Stimulated activated CD8-positive, alpha-beta memory T cell treated with anti-CD3 and anti-CD28 coated beads, Interleukin-7, amount 100 ng/mL, for 1 hour (primary cell): ENCODE measurements at places on chromosomes 2 and 18.

- DNase-seq: no peak
Measured at GRCh38 chr2:39160982-39161381, 40.1 kb upstream of the SOS1 start.

DNA sequence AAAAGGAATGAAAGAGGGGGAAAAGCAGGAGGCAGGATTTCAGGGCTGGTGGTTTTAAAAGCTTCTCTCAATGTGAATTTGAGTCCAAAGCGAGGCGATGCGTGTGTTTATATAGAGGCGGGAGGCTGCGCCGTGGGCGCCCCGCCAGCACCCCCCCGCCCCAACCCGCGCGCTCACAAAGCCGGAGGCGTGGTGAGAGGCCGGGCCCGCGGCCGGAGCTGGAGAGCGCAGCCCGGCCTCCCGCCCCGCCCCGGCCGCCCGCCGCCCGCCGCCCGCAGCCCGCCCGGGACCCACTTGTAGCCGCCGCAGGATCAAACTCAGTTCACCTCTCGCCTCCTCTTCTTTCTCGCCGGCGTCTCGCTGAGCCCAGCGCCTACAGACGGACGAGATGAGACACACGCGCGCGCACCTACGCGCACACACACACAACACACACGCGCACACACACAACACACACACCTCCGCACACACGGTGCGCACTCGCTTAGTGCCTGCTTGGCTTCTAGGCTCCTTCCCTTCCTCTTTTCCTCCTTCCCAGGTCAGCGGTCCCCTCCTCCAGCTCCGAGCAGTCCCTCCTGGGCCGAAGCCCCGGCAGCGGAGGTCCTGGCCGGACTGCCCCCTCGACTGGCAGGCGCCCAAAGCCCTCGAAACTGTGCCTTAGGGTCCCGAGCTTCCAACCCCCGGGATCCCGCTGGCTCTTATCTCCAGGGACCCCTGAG lies 1.3 kb upstream of the CYP26B1 start:
- no peak for DNase-seq

GRCh38 chr2:189372688-189373257 lies 68.5 kb upstream of the WDR75 start:
- no peak for DNase-seq

- DNase-seq: no peak
Measured at GRCh38 chr2:199419428-199419827, 38.3 kb downstream of the SATB2 start.

DNA sequence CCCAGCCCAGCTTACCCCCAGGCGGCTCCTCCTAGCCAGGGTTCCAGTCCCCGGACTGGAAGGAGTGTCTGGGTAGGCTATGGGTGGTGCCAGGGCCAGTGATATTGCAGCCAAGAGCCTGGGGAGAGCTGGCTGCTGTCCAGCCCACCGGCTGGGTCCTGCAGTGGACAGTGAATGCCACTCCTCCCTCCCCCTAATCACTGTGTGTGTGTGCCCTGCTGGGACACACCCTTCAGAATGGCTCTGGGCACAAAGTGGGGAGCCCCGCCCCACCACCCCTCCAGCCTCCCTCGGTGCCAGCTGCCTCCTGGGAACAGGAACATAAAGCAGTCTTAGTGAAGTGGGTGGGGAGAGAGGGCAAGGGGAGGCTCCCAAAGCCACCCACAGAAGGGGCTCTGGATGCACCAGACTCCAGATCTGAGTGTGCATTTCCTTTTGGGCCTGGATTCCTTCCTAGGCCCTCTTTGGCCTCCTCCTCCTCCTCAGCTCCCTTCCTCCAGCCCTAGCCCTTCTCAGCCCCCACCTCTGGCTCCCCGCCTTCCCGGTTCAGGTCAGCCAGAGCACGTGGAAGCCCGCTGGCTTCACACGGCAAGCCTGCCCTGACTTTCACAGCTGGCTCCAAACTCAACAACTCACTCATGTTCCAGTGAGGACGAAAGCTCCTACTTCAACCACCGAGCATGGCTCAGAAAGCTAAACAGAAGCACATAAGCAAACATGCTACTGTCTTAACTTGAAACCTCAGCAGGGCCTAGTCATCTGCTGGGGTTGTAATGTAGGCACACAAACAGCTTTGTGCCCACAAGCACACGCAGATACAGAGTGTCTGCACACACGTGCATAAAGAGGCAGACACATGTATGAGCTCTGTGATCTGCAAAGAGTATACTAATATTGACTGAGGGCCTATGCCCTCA lies 209.2 kb upstream of the SMAD2 start:
- no peak for DNase-seq

- DNase-seq: no peak
Measured at GRCh38 chr2:8159211-8159965, 522.5 kb upstream of the ID2 start.

DNA sequence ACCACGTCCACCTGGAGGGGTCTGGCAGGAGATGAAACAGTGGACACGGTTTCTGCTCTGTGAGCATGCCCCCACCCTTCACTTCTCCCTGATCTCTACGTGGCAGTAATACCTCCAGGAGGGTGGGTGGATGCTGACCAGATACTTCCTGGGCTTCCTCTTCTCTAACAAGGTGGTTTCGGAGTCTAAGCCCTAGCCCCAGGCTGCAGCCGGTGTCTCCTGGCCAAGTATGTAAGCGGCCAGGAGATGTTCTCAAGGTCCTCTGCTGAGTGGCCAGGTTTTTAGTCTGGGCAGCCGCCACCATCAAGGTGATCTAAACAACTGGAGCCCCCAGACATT lies 101.8 kb upstream of the ASB18 start:
- DNase-seq: no peak

- DNase-seq: no peak
Measured at GRCh38 chr18:50080316-50080715, 114.6 kb downstream of the MYO5B start.

DNA sequence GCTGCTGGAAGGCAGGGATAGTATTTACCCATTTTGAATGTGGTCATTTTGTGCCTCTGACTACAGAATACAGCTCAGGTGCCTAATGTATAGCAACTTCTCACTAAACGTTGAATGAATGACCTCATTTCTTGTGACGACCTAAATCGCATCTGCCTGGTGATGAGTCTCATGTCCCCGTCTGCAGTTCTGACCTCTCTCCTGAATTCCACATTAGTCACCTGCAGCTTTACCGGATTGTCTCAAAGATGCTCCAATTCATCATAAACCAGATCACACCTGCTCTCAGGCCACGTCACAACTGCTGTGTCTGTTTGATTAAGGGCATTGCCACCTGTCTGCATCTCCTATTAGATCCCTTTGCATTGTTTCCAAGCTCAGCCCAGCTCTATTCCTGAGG lies 133.6 kb upstream of the MYT1L start:
- no peak for DNase-seq

DNA sequence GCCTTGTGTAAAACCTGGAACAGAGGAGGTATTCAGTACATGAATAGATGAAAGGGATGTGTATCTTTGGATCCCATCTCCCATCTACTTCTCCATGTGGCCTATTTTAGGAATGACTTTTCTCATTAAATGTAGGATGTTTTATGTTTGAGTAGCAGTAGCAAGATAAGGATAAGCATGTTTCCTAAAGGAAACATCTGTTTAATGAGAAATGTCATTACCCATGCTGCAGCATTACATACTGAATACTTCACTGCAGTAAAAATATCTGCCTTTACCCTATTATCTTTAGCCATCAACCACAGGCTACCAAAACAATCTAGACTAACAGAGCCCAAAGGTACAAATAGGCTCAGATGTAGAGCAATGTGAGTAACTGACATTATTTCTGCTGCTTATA lies 419.2 kb upstream of the CYRIA start:
- no peak for DNase-seq

GRCh38 chr2:174510583-174511189 lies 23.9 kb upstream of the GPR155 start:
- no peak for DNase-seq

GRCh38 chr2:17918789-17919188 lies 40.3 kb downstream of the KCNS3 start:
- DNase-seq: no peak

DNA sequence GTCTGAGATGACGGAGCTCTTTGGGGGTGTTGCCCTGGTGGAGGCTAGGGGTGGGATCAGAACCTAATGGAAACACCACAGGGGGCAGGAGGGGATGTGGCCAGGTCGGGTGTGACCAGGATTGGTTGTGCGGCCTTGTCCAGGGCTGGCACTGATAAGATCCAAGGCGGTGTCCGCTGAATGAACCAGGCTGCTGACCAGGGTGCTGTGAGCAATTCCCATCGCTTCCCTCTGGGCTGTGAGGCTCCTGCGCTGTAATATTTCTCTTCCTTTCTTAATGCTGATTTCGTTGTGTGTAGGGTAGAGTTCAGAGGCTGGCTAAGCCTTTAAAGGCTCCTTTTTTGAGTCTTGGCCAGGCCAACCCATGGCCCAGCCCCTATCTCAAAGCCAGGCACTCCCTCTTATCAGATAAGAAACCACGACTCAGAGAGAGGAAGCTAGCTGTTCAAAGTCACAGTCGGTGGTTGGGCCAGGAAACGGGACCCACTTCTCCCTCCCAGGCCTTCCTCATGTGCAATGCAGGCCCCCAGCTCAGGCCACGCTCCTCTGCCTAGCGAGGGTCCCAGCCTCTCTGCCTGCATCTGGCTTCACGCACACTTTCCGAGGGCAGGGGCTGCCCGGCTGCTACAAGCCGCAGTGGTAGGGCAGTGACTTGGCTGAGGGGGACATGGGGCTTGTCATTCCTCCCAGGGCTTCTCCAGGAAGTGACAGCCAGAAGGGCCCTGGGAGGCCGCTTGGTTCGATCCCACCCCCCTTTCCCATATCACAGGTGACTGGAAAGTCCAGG lies 26.0 kb upstream of the FOSL2 start:
- DNase-seq: no peak

- DNase-seq: no peak
Measured at GRCh38 chr18:10863026-10863425, 286.3 kb downstream of the PIEZO2 start.

- DNase-seq: peak; percentile 19
Measured at GRCh38 chr2:102082571-102083392, 59.8 kb upstream of the IL1R1 start.

GRCh38 chr18:3816610-3817363 lies 366.8 kb downstream of the TGIF1 start:
- no peak for DNase-seq

GRCh38 chr2:171150694-171151285 lies 9.9 kb downstream of the TLK1 start:
- no peak for DNase-seq

- no peak for DNase-seq
Measured at GRCh38 chr2:60498127-60498815, 55.2 kb downstream of the BCL11A start.

GRCh38 chr2:226609366-226609765 lies 190.3 kb downstream of the IRS1 start:
- DNase-seq: no peak

- no peak for DNase-seq
Measured at GRCh38 chr2:15169326-15170069, 391.6 kb downstream of the NBAS start.

GRCh38 chr2:133814890-133815289 lies 246.6 kb upstream of the NCKAP5 start:
- no peak for DNase-seq

DNA sequence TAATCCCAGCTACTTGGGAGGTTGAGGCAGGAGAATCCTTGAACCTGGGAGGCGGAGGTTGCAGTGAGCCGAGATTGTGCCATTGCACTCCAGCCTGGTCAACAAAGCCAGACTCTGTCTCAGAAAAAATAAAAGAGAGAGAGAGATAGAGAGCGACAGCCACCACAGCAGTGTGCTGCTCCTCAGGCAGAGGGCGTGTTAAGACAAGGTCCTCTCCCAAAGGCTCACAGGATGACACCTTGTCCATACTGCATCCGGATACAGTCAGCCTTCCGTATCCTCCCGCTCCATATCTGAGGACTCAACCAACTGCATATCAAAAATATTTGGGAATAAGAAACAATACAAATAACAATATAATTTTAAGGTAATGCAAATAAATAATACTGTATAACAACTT lies 20.1 kb downstream of the ARL4C start:
- no peak for DNase-seq

- no peak for DNase-seq
Measured at GRCh38 chr2:135255208-135255607, 203.1 kb downstream of the RAB3GAP1 start.

GRCh38 chr18:78455386-78455785 lies 524.2 kb upstream of the SALL3 start:
- DNase-seq: no peak
